Right cardiac atrium (tissue), 5 donors: ENCODE measurements at places on chromosomes 5 and 9. TPM values are rescaled to one million over a fixed set of nuclear protein-coding genes. Genes with fewer than 3 reads are reported as not detected.

Gene CEMIP2
- polyA plus RNA-seq, result 12.1 TPM

DNA sequence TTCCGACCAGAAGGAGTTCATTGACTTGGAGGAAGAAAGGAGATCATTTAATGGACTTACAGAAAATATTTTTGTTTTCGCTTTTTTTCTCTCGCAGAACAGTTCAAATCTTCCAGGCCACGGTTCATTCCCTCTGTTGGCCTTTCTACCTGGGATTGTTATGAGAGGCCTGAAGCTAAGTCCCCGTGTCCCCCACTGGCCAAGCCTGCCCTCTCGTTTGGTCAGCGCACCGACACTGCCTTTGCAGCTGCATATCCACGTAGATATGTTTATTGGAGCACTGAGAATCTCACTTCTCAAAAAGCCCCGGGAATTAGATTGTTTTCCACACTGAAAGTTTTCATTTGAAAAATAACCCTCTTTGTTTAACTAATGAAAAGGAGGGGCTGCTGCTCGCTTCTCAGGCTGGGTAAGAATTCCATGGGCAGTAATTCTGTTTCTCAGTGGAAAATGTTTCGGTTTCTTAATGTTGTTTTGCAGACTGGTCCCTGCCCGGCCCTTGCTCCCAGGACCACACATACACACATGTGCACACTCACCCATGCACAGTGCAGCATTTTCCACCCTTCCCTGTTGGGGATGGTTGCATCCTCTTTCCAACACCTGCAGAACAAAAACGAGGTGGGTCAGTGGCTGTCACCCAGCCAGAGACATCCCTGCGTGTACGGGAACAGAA, 655.7 kb downstream of the BNC2 start:
- DNase-seq, result no peak

Gene HTR1A
- polyA plus RNA-seq, result not detected

Gene SLC34A3
- not detected for polyA plus RNA-seq
